ENCODE measurements at places on chromosomes 4 and X. TPM values are rescaled to one million over a fixed set of nuclear protein-coding genes. Genes with fewer than 3 reads are reported as not detected.

RASGEF1B gene
- 63.0 TPM for total RNA-seq

ADGRA3 gene
- total RNA-seq: 15.8 TPM

GALNT7 gene
- 22.0 TPM for total RNA-seq

KDR gene
- total RNA-seq: 55.8 TPM

ZCCHC18 gene
- total RNA-seq: 0.24 TPM
